Erythroblast (primary cell): ENCODE measurements at places on chromosomes 13 and 19.

DNA sequence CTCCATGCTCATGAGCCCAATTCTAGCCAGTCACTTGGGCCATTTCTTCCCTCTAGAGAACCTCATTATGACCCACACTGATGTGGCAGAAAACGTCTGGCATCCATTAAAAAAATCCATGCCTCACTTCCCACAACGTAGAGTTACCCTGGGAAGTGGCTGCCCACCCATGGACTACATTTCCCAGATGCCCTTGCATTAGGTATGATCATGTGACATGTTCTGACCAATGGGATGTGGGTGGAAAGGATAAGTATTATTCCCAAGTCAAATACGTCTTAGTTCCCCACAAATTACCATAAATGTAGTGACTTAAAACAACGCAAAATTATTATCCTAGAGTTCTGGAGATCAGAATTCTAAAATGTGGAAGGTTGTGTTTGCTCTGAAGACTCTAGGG is 47.9 kb upstream of the ZNRF4 start:
- DNase-seq, result peak; percentile 46

DNA sequence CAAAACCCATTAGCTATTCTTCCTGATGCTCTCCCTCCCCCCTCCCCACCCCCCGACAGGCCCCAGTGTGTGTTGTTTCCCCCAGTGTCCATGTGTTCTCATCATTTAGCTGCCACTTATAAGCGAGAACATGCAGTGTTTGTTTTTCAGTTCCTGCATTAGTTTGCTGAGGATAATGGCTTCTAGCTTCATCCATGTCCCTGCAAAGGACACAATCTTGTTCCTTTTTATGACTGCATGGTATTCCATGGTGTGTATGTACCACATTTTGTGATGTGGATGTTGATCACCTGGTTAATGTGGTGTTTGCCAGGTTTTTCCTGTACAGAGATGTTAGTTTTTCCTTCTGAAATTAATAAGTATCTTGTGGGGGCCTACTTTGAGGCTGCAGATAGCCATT is 31.5 kb downstream of the TDRD12 start:
- no peak for DNase-seq

GRCh38 chr13:53254500-53254899 is 225.9 kb downstream of the OLFM4 start:
- DNase-seq, result peak; percentile 11

- DNase-seq, result no peak
Measured at GRCh38 chr19:19329126-19329525, 8.5 kb downstream of the MAU2 start.

- DNase-seq, result peak; percentile 68
Measured at GRCh38 chr13:30551189-30551588, 66.5 kb upstream of the USPL1 start.

GRCh38 chr19:801030-801860 is 4.0 kb downstream of the PTBP1 start:
- DNase-seq, result no peak

DNA sequence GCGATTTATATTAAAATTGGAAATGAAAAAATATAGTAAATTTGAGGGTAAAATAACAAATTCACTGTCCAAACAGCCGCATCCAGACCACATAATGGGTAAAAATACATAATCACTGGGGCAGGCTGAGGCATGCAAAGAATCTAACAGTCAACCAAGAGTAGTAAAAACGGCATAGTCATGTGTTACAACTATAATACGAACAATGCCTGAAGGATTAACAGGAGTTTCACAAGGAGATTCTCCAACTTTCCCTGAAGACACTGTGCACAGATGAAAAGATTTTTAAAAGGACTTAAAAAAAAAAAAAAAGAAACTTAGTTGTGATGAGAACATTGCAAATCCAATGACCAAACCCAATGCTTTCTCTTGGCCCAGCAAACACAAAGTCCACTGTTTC is 20.4 kb upstream of the ATXN8OS start:
- no peak for DNase-seq

GRCh38 chr13:34671137-34671536 is 270.9 kb upstream of the NBEA start:
- DNase-seq, result no peak

DNA sequence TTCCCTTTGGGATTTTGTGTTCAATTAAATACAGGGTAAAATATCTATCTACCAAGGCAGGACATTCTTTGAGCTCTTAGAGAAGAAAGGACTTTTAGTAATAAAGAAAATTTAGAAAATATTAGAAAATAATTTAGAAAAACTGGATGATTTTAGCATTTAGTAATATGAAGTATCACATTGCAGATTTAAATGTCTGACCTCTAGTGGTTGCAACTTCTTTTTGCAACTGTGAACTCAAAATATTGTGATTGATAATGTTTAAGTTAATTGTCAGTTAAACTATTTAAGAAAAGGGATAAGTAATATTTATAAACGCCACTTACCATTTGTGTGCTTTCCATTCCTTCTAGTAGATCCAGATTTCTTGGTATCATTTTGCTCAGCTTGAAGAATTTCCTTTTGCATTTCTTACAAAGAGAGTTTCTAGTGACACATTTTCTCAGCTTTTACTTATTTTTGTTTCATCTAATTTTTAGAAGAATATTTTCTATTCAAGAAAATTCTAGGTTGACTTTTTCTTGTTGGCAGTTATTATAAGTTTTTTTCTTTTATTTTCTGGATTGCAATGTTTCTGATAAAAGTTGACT is 10.3 kb upstream of the POSTN start:
- DNase-seq, result no peak

- DNase-seq, result no peak
Measured at GRCh38 chr19:19475015-19475765, 40.2 kb downstream of the TSSK6 start.

DNA sequence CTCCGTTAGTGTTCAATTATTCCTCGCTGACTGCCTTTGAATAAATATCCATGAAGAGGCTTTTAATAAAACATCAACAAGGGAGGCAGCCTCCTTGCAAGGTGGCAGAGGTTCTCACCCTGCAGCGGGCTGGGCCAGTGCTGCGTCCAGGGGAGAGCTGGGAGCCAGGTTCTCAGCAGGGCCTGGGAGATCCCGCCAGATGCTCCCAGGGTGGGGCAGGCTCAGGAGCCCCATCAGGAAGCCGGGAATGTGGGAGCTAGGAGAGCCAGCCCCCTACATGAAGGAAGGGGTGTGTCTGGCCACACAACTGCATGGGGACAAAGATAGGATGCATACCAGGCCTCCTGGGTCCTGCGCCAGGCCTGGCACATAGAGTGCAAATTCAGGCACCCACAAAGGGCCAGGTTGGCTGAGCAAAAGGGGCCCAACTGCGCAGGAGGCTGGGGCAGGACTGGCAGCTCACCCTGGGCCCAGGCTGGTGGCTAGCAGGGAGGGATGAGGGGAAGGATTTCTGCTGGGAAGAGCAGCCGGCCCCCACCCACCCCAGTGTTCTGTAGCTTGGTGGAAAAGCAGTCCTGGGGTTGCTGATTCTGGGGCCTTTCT is 22.8 kb downstream of the VSTM2B start:
- no peak for DNase-seq

DNA sequence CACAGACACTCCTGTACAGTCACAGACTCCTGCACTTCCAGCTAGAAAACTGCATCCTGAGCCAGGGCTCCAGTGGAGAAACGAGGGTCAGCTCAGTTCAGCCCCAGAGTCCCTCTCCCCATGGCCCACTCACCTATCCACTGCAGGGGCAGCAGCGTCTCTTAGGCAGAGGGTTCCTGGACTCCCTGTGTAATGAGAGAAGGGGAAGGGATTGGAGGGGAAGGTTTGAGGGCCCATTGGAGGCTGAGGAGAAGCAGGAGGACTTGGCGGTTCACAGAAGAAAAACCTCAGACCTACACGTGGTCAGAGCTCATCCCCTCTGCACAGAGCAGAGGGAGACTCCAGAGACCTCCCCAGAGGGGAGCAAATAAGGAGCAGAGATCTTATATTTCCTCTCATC is 9.2 kb upstream of the CEACAM18 start:
- no peak for DNase-seq

- DNase-seq, result no peak
Measured at GRCh38 chr19:37999309-38000213, 92.6 kb downstream of the SIPA1L3 start.

GRCh38 chr19:46288896-46289588 is 7.8 kb upstream of the HIF3A start:
- no peak for DNase-seq

GRCh38 chr19:54369082-54369687 is 4.5 kb upstream of the LAIR1 start:
- DNase-seq, result peak; percentile 11

- DNase-seq, result peak; percentile 69
Measured at GRCh38 chr19:53511933-53512374, 26.0 kb upstream of the ZNF331 start.

- no peak for DNase-seq
Measured at GRCh38 chr13:110449219-110450015, 112.1 kb downstream of the RAB20 start.

- no peak for DNase-seq
Measured at GRCh38 chr13:38002606-38003005, 133.0 kb upstream of the TRPC4 start.

DNA sequence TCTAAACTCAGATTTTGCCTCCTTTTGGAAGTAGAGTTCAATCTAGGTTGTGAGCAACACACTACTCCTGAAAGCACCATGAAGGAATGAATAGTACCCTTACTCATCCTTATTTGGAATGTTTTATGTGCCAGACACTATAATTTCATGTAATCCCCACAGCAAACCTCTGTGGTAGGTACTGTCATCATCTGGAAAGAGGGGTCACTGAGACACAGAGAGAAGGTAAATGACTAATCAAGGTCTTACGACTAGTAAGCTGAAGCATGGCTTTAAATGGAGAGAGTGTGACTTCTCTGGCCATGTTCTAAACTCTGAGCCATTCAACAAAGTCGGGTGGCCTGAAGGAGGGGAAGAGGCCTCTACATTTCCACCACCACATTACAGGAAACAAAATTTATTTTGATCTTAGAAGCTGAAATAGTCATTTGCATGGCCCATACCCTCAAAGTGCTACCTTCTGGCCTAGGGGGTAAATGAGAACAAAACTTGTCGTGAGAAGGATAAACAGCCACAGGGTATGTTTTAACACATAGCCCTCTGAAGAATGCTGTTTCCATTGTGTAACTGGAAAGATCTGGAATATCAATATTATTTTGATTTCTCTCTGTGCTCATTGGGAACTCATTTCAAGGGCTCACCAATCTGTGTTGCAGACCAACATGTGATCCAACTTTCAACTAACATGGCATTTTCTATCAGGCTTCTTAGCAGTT is 180.8 kb upstream of the RFC3 start:
- DNase-seq, result no peak

DNA sequence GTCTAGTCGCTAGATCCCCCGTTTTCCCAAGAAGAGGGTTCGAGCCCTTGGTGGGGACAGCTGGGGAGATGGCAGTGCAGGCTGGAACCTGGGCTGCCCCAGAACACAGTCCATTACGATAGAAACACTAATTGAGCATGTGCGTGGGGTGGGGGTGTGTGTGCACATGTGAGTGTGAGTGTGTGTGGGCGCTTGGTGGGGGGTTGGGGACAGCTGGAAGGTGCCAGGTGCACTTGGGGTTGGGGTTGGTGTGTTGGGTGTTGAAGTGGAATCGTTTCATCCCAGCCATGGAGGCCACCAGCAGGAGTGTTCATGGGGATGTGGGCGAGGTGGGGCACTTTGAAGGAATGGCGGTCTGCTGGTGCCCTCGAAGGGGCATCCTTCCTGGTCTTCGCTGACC is 18.1 kb upstream of the NPAS1 start:
- no peak for DNase-seq

- no peak for DNase-seq
Measured at GRCh38 chr13:25300861-25301346, 521 bp upstream of the NUP58 start.

GRCh38 chr13:60627071-60627686 is 230.2 kb downstream of the TDRD3 start:
- peak; percentile 49 for DNase-seq

DNA sequence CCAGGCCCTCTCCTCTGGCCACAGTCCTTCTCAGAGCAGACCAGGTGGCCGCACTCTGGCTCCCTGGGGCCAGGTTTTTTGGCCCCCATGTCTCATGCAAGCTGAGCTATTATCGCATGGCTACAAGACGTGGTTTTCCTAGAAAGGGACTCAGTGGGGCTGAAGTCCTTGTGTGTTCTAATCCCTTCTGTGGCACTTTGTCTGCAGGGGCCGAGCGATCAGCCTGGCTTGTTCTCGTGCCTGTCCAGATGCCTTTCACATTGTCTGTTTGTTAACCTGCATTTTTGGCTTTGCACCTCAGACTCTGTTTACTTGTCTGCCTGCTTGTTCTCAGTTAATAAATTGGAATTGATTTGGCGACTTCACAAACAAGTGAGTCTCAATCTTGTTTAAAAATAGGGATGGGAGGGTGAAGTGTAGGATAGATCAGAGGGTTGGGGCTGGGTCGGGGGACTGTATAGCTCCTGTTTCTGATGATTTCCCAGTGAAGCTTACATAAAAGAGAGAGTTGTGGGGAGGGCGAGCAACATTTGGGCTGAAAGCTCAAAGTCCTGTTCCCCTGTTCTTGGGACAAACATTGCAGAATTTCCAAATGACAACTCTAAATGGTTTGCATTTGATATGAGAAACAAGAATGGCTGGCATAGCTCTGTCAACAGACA is 440.4 kb downstream of the COG6 start:
- DNase-seq, result no peak

- DNase-seq, result no peak
Measured at GRCh38 chr13:43720780-43721397, 65.9 kb downstream of the ENOX1 start.

GRCh38 chr19:36449059-36449670 is 30.7 kb upstream of the ZFP82 start:
- no peak for DNase-seq

- no peak for DNase-seq
Measured at GRCh38 chr19:16946951-16947940, 58.4 kb downstream of the F2RL3 start.

- DNase-seq, result no peak
Measured at GRCh38 chr19:44876930-44877535, 14.0 kb upstream of the TOMM40 start.

- DNase-seq, result no peak
Measured at GRCh38 chr19:50324331-50324730, 4.8 kb downstream of the KCNC3 start.

GRCh38 chr19:5695649-5696195 is 5.6 kb downstream of the RPL36 start:
- DNase-seq, result no peak

DNA sequence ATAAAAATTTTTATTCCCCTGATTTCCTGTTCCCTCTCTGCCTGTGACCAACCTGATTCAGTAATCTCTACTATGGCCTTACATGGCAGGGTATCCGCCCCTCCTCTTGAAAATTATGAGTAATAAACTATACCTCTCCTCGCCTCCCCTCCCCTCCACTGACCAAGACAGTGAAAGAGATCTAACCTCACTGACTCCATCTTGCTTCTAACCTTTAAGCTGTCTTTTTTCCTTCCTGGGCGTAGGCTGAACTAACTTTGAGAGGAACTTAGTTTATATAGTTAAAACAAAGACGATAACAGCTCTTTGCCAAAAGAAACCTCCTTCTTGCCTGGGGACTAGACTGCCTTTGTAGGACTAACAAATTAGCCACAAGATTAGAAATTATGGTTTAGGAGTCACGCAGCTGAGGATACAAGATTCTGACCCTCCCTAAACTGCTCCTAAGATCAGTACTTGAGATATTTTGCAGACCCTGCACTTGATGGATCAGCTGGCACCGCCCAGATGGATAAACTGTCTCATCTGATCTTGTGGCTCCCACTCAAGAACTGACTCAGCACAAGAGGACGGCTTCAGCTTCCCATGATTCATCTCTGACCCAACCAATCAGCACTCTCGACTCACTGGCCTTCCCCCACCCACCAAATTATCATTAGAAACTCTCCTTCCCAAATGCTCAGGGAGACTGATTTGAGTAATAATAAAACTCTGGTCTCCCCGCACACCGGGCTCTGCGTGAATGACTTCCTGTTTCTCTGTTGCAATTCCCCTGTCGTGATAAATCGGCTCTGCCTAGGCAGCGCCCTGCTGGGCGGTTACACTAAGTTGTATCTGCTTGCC is 187.1 kb downstream of the TDRD3 start:
- DNase-seq, result peak; percentile 31
